Bronchial smooth muscle cell (primary cell): ENCODE measurements at places on chromosomes 11 and 22. TPM values are rescaled to one million over a fixed set of nuclear protein-coding genes. Genes with fewer than 3 reads are reported as not detected.

APOC3 gene
- not detected in 2 replicates for total RNA-seq

DDI1 gene
- total RNA-seq = not detected in 2 replicates

WBP2NL gene
- 0.16 and 0.77 TPM in 2 replicates for total RNA-seq

PELI3 gene
- 13.6 and 18.8 TPM in 2 replicates for total RNA-seq

KIAA1671 gene
- total RNA-seq = under 0.01 TPM in 2 replicates
